Skeletal muscle tissue (tissue), 5 donors: ENCODE measurements at places on chromosomes 2 and 18. TPM values are rescaled to one million over a fixed set of nuclear protein-coding genes. Genes with fewer than 3 reads are reported as not detected.

EN1 gene
- 4.2 TPM for total RNA-seq

FRZB gene
- total RNA-seq: 6.8 TPM

MARCO gene
- 0.52 TPM for total RNA-seq

MEX3C gene
- total RNA-seq: 37.6 TPM

CRYGD gene
- total RNA-seq: not detected

CHN1 gene
- total RNA-seq: 7.8 TPM

DGUOK gene
- 32.4 TPM for total RNA-seq

AMER3 gene
- not detected for total RNA-seq

TRPM8 gene
- not detected for total RNA-seq

HOXD8 gene
- total RNA-seq: 18.8 TPM

HRH4 gene
- total RNA-seq: not detected

MOGAT1 gene
- not detected for total RNA-seq

IL1B gene
- total RNA-seq: 1.0 TPM

SP110 gene
- total RNA-seq: 4.7 TPM

ID2 gene
- total RNA-seq: 35.0 TPM

OTX1 gene
- total RNA-seq: not detected

RGPD3 gene
- 0.52 TPM for total RNA-seq

COMMD1 gene
- 57.9 TPM for total RNA-seq

TLX2 gene
- not detected for total RNA-seq

IRS1 gene
- 13.0 TPM for total RNA-seq

C2orf66 gene
- not detected for total RNA-seq

DGKD gene
- 17.2 TPM for total RNA-seq

NOTO gene
- not detected for total RNA-seq

GAREM1 gene
- 5.2 TPM for total RNA-seq

GPR75 gene
- 1.0 TPM for total RNA-seq

SNORC gene
- under 0.01 TPM for total RNA-seq

PTPRM gene
- 68.9 TPM for total RNA-seq

RALB gene
- total RNA-seq: 36.0 TPM

PPP1R7 gene
- total RNA-seq: 44.4 TPM

CPS1 gene
- total RNA-seq: 3.7 TPM

KCNE4 gene
- total RNA-seq: 7.3 TPM

EPB41L3 gene
- total RNA-seq: 79.9 TPM

CDH19 gene
- 3.1 TPM for total RNA-seq

VWA3B gene
- total RNA-seq: not detected

DTNA gene
- 94.5 TPM for total RNA-seq

IHH gene
- not detected for total RNA-seq

ASXL3 gene
- 7.3 TPM for total RNA-seq

CRACDL gene
- total RNA-seq: 0.52 TPM

KIF5C gene
- 1.0 TPM for total RNA-seq

GPR35 gene
- total RNA-seq: 1.0 TPM

EML6 gene
- total RNA-seq: 10.4 TPM

SERPINB5 gene
- not detected for total RNA-seq

DSG4 gene
- not detected for total RNA-seq

TPO gene
- not detected for total RNA-seq

ST6GAL2 gene
- 3.1 TPM for total RNA-seq

TMEM185B gene
- 16.7 TPM for total RNA-seq

RPL31 gene
- total RNA-seq: 1,432 TPM

SERPINB13 gene
- not detected for total RNA-seq

IKZF2 gene
- total RNA-seq: 4.2 TPM

COLEC12 gene
- 39.1 TPM for total RNA-seq
